ENCODE measurements at places on chromosomes 12 and 14. TPM values are rescaled to one million over a fixed set of nuclear protein-coding genes. Genes with fewer than 3 reads are reported as not detected.

- DNase-seq, result no peak
These were observed 35.7 kb downstream of the SSH1 start for GRCh38 chr12:108821407-108822397.

DNA sequence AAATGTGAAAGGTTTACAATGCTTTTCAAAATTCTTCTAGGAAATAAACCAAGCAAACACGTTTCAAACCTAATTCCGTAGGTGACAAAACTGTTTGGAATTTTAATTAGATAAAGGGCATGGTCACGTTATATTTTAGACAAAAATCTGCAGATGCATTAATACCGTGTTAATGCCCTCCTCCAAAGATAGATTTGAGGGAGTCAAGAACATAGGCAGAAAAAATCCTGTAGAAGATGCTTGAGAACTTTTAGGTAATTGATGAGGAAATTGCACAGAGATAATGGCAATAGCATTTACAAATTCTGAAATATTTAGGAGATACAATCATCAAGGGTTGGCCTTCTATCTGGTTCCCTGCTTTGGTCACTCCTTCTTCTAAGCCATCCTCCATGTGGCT, 212.6 kb downstream of the TMTC3 start:
- DNase-seq, result no peak

The SMIM41 gene
- 0.98 TPM for total RNA-seq

The EXOC3L4 gene
- total RNA-seq, result 0.41 TPM

The SRGAP1 gene
- 11.9 TPM for total RNA-seq

The RPS6KL1 gene
- 0.09 TPM for total RNA-seq
